Activated CD4-positive, alpha-beta T cell treated with anti-CD3 and anti-CD28 coated beads for 24 hours (primary cell): ENCODE measurements at places on chromosomes 12 and 14.

GRCh38 chr12:55933169-55933798 is 2.3 kb downstream of the DGKA start:
- no peak for DNase-seq

GRCh38 chr12:27652174-27652763 is 44.0 kb upstream of the REP15 start:
- DNase-seq = peak; percentile 23

DNA sequence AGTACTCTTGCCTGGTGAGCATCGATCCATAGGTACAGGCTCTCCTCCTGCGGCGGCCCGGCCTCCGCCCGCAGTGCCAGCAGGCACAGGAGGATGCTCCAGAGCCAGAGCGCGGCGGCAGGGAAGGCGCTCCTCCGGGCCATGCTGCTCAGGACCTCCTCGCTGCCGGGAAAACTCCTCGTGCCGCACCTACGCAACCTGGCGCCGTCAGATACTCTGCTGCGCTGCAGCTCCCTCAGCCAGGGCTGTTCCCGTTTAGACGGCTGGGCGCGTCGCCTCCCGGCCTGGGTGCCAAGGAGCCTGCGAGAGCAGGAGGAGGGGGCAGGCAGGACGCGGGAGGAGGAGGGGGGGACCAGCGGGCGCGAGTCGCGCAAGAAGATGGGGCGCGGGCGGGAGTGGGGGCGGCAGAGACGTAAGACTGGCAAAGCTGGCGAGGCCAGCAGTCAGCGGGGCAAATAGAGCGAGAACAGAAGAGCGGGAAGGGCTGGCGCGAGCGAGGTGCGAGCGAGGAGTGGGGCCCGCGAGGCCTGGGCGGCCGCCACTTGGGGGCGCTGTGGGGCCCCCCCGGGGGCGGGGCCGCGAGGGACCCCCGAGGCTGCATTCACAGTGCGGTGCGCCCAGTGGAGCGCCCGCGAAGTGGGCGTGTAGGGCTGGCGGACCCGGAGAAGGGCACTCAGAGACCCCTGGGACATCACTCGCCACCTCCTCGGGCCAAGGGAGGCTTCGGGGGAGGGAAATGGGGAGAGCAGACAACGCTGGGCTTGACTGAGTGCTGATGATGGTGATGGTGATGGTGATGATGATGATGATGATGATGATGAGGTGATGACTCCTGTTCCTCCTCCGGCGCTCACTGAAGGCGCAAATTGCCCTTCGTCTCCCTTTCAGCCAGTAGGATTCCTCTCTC is at the start of gene WIF1:
Gene WIF1, minus strand, starts transcription at position 257 of the 907 bp plus-strand sequence. Its CDS starts 114 bp downstream, at position 143.
- DNase-seq = no peak

- no peak for DNase-seq
Measured at GRCh38 chr12:102958073-102958829, 777 bp downstream of the ASCL1 start.

GRCh38 chr12:47602325-47602724 is 103.5 kb downstream of the RPAP3 start:
- no peak for DNase-seq
